IMR-90 (cell line): ENCODE measurements at places on chromosomes 6 and 20.
A peak's percentile ranks its signal among the peaks of the same experiment; 100 is the strongest.

GRCh38 chr6:46356543-46356942 is 134.7 kb downstream of the RCAN2 start:
- DNase-seq: no peak

DNA sequence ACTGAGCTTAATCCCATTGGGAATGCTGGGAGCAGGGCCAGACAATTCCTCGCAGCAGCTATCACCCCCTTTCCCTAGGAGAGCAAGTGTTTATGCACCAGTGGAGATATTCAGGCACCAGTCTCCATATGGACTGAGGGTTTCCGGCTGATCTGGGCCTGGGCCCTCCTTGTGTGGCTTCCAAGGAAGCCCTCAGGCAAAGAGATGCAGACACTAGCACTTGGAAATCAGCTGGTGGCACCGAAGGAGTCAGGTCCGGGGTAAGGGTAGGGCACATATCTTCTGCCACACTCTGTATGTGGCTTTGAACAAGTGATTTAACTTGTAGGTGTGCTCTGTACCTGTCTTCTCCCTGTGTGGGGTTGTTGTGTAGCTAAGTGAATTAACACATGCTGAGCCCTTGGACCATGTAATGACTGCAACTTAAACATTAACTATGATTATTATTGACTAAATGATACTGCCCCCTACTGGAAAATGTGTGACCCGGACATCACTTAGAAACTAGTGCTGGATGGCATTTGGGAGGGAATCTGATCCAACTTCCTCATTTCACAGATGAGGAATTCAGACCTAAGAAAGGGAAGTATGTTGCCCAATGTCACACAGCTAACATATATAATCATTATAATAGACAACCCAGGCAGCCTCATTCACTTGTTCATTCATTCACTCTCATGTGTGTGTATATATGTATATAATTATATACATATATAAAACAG is 19.3 kb upstream of the WFDC2 start:
- DNase-seq: peak; percentile 51

GRCh38 chr20:15380770-15381169 is 1043.4 kb upstream of the FLRT3 start:
- no peak for DNase-seq

DNA sequence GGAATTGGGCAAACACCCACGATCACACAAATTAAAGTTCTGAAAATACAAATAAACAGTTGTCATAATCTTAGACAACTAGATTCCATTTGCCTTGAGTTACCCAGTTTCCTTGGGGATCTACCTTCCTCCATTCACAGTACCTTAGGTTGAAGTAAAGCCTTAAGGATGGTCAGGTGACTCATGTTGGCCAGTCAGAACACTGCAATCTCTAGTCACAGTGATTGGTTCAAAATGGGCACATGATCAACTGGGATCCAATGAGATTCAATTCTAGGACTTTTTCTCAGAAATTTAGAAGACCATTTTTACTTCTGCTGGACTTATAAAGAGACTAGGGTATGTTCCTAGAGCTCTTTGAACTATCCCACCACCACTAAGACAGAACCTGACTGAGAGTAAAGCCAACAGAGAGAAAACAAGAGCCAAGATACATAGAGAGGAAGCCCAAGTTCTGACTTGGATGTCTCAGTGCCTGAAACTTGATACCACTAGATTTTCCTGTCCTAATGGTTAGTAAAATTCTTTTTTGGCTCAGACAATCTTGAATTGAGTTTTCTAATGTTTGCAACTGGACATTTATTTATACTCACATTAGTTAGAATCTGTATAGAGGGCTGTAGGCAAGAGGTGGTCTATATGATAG is 8.6 kb upstream of the CLIC5 start:
- DNase-seq: no peak

DNA sequence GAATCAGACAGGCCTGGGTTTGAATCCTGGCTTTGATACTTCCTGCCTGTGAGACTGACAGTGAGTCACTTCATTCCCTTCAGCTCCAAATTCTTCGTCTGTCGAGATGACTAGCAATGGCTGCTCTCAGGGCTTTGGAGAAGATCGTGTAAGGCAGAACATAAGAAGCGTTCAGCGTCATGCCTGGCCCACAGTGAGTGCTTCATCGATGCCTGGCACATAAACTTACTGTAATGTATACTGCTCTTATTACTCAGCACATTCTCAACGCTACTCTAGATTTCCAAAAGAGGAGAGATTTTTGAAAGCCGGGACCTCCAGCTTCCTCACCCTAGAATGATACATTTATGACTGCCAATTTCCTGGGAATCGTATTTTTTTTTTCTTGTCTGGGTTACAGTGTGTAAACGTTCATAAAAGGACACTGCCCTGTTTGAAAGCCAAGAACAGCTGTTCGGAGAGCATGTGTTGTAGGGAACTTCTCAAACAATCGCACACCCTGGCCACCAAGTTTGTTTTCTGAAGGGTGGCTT is 16.2 kb upstream of the BCAS1 start:
- peak; percentile 57 for DNase-seq

DNA sequence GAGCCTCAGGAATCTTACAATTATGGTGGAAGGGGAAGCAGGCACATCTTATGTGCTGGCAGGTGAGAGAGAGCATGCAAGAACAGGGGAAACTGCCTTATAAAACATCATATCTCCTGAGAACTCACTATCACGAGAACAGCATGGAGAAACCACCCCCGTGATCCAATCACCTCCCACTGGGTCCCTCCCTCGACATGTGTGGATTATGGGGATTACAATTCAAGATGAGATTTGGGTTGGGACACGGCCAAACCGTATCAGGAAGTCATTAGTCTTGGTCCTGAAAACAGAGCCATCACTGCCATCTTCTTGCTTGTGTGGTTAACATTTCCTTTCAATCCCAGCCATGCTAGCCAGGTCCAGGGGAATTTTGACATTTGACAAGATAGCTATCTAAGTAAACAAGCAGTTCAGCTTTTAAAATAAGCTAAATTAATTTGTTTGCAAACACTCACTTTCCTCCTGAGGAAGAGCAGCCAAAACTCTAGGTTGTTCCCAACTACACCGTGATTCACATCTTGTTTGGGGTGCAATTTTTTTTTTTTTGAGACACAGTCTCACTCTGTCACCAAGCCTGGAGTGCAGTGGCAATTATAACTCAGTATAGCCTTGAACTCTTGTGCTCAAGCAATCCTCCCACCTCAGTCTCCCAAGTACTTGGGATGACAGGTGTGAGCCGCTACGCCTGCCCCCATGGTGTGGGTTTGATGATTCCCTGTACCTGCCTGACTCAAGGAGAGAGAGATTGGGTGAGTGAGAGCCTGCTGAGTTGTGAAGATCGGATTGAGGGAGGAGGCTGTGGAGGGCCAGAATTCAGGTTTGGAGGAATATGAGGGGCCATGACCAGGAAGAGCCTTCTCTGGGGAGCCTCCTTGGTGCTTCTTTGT is 13.0 kb upstream of the PPP1R14C start:
- DNase-seq: no peak

DNA sequence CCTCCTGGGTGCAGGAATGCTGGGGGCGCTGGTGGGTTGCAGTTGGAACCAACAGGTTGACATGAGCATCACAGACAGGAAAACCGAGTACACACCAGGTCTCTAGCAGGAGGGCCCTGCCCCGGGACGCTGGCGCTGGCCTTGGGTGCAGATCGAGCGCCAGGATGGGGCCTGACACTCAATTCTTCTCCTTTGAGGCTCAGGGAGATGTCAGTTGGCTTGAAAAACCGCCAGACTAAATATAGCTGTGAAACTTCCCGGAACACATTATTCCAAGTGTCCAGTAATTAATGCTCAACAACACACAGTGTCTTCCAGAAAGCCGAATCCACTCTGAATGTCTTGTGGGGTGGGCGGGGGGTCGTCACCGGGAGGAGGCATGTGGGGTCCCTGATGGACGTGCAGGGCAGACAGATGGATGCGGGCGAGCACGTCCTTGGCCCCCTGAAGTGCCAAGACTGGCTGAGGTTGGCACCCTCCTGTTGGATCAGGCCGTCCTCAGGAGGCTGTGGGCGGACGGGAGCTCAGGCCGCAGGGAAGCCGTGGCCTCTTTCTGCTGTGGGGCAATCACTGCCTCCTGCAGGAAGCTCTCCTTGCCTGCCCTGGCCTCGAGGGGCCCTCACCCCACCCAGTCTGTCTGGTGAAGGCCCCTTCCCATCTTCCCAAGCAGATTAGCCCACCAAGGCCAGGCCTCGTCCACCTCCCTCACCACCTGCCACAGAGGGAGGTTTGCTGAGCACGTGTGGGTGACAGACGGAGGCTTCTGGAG is 19.4 kb upstream of the GATA5 start:
- no peak for DNase-seq

DNA sequence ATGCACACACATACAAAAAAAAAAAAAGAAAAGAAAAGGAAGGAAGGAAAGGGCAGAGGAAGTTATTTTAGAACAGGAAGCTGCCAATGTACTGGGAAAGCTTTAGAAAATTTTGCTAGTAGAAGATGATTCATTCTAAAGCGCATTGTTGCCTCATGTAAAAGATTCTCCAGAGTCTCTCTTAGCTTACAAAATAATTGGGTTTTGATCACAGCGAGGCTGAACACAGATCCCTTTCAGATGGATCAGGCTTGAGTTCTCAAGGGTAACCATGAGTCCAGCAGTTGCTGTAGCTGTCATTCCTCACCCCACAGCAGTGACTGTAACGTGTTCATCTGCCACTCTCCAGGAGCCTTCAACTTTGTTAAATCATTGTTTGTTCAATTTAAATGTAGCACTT is 81.9 kb downstream of the PHACTR2 start:
- peak; percentile 41 for DNase-seq

GRCh38 chr20:45798935-45799642 is 7.3 kb downstream of the DNTTIP1 start:
- peak; percentile 42 for DNase-seq

DNA sequence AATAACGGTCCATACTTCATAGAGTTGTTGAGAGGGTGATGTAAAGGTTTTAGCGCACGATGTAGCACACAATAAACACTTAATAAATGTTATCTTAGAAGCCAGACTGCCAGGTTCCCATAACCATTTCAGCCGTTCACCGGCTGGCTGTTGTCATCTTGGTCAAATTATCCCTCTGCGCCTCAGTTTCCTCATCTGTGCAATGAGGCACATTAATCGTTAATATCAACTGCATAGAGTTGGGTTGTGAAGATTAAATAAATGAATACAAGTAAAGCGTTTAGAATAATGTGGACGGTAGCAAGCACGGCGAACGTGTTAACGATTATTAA is 432 bp upstream of the PSMF1 start:
- no peak for DNase-seq

GRCh38 chr20:8874437-8874836 is 194.4 kb upstream of the PLCB4 start:
- DNase-seq: no peak

GRCh38 chr20:57857969-57858368 is 148.2 kb upstream of the PMEPA1 start:
- no peak for DNase-seq

- no peak for DNase-seq
Observed at GRCh38 chr6:69580706-69581105, 216.1 kb downstream of the LMBRD1 start.

- no peak for DNase-seq
Observed at GRCh38 chr20:49769048-49769581, 43.5 kb upstream of the SLC9A8 start.

DNA sequence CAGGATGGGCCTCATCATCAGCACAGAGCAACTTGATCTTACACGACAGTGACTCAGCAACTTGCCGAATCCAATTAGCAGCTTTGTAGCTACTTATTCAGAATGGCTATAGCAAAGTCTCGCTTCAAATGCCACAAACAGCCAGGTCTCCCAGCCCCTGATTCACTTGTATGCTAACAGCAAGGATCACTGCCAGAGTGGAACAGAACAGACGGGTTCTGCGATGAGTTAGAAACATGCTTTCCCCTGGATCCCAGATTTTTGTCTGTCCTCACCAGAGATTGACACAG is 254.4 kb downstream of the NRN1 start:
- DNase-seq: peak; percentile 82

DNA sequence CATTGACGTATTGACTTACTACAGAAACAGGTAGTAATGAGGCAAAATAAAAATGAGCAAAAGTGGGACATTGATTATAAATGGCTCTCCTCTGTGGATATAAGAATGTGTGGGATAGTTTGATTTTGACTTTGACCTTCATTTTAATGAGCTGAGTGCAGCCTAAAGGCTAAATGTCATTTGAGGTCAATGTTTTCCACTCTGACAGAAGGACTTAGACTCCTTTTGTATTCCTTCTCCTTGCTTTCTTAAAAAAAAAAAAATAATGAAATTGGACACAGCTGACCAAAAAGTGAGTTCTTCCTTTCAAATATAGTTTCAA is 68.6 kb downstream of the MTFR2 start:
- DNase-seq: no peak

DNA sequence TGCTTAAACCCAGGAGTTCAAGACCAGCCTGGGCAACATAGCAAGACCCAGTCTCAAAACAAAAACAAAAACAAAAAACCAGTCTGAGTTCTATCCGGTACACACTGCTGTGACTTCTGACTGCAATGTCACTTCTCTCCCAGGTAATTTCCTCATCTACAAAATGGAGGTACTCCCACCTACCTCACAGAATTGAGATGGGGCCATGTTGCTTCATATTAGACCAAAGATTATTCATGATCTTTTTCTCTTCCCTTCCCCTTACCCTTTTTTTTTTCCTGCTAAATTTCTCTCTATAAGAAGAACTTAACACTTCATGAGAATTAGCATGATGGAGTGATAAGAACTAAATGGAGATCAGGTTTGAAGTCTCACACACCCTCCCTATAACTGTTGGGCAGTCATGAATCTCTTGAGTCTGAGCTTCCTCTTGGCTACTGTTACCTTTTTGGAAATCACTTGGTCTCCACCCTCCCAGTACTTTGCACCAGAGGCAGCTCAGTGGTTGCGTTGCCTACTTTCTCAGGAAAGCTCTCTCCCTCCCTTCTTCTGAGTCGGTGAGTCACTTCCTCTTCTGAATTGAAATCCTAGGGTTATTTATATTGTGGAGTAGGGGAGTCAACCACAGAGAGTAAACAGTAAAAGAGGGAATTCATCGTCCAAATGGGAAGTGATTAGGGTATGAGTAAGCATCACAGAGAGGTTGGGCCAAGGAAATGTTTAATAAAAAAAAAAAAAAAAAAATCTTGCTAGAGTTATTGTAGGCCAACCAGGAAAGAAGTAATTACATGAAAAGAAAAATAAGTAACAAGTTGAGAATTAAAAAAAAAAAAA is 59.9 kb upstream of the MAP7 start:
- DNase-seq: peak; percentile 100

- DNase-seq: peak; percentile 15
Observed at GRCh38 chr6:27863962-27864905, 48.0 kb downstream of the OR2B2 start.

- DNase-seq: no peak
Observed at GRCh38 chr20:21075471-21075870, 30.7 kb downstream of the LINC00237 start.

GRCh38 chr6:109441069-109441816 is 719 bp downstream of the SMPD2 start:
- peak; percentile 47 for DNase-seq

GRCh38 chr6:6892744-6893583 is 214.8 kb upstream of the RREB1 start:
- DNase-seq: no peak

GRCh38 chr20:49381558-49382493 is 100.6 kb downstream of the KCNB1 start:
- peak; percentile 10 for DNase-seq

- no peak for DNase-seq
Observed at GRCh38 chr6:106197441-106197840, 111.3 kb downstream of the PRDM1 start.

- no peak for DNase-seq
Observed at GRCh38 chr6:139600919-139601475, 226.5 kb upstream of the CITED2 start.
